Epithelial cell of proximal tubule (primary cell): ENCODE measurements at places on chromosomes 3 and 15.

DNA sequence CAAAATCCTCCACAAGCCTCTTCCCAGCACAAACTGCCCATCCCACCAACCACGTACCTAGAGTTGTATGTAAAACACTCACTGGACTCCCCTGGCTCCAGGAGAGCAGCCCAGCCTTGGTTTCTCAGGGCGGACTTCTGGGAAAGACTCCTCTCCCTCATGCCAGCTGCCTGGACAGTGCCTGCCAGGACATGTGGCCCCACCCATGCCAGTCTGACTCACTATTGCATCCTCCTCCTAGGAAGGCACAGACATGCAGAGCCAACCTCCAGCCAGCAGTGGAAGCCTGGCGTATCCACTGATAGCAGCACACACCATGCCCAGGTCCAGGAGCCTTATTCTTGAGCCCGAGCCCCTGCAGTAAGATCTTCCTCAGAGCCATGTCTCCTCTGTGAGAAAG lies 8.6 kb downstream of the PKM start:
- DNase-seq: no peak

- no peak for DNase-seq
Observed at GRCh38 chr3:39255503-39256325, 24.1 kb downstream of the CX3CR1 start.

- DNase-seq: no peak
Observed at GRCh38 chr15:65105038-65105437, 10.0 kb downstream of the UBAP1L start.

GRCh38 chr3:48446425-48447193 lies at the start of gene ATRIP:
ATRIP (plus strand) TSS chr3:48446737; CDS start chr3:48446846, 109 bp downstream.
- no peak for DNase-seq

DNA sequence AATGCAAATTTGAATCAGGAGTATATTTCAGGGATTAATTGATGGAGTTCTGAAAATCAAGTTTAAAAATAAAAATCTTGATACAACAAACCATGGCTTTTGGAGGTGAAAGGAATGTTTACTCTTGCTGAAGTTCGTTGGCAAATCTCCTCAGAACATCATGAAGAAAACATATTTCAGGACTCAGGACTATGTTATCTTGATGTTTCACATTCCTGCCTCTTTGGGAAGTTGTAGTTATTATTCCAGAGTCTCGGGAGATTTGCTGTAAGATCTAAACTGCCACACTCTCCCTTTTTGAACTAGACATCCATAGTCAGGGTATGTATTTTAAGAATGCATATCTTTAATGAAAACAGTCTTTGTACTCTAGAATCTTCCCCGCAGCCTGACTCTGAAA lies 271.2 kb downstream of the RBMS3 start:
- DNase-seq: no peak

DNA sequence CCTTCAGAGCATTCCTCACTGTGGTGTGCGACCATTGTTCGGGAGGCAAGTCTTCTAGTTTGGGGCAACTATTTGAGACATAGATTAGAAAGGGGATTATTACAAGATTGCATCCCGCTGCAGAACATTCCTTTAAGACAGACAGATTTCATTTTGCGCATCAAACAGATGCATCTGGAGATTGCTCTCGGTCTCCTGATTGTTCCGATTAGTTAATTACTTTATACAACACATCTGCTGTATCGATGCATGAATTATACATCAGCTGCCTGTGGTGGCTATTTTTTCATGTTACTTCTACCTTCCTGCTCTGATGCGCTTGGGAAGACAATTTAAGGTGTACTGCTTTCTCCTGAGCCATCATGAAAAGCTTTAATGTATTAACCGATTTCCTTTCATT lies 10.0 kb downstream of the SATB1 start:
- no peak for DNase-seq

- no peak for DNase-seq
Observed at GRCh38 chr3:61742006-61742405, 180.6 kb downstream of the PTPRG start.

DNA sequence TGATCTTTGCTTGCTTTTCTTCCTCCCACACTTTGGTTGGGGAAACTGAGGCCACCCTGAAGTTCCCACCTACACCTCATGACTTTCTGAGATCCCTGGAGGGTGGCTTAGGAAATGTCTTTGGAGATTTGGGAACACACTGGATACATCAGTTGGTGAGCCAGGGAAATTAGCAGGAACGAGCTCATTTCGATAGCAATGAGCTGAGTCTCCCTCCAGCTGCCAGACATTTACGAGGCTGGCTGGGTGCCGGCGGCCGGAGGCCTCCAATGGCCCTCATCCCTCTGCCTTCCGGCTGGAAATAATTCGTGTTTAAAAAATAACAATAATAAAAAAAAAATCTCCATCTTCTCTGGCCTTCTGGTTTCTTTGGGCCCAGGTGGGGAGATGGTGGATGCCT lies 38.8 kb downstream of the SMAD6 start:
- DNase-seq: no peak

DNA sequence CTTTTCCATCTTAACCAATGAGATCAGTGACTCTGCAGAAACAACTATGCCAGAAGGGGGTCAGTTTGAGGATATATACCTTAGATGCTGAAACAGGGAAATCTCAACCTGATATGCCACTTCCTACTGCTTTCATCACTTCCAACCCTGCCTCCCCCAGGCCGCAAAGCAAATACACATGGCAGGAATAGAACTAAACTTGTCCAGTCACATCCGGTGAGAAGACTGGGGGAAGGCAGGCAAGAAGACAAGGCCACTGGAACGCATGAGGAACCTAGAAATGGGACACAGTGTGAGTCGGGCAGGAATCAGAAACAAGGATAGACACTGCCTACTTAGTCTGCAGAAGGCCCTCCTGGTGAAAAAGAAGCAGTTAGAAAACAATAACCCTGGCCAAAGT lies 90.6 kb downstream of the MYO5A start:
- DNase-seq: no peak

DNA sequence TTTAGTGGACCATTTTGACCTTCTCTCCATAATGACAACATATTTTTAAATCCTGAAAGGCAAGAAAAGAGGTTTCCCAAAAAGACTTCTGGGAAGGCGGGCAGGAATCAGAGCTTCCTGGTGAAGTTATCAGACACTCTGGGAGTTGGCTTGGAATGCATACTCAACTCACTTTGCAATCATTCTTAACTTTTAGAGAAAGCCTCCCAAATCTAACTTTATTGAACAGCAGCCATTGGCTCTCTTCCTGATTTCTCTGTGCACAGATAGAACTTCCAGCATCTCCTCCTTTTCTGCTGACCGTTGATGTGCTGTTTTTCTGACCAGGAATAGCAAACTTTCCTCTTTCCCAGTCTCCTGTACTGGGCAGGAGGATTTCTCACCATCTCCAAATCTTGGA lies 44.6 kb downstream of the PLCL2 start:
- DNase-seq: no peak
